NCI-H187 treated with DMSO at 0.1 percent for 48 hours (cell line): ENCODE measurements at places on chromosomes 5 and 9.

GRCh38 chr5:180470966-180471582 is 23.1 kb upstream of the CNOT6 start:
- no peak for DNase-seq

GRCh38 chr5:51944500-51945125 is 561.4 kb downstream of the ISL1 start:
- DNase-seq = no peak

DNA sequence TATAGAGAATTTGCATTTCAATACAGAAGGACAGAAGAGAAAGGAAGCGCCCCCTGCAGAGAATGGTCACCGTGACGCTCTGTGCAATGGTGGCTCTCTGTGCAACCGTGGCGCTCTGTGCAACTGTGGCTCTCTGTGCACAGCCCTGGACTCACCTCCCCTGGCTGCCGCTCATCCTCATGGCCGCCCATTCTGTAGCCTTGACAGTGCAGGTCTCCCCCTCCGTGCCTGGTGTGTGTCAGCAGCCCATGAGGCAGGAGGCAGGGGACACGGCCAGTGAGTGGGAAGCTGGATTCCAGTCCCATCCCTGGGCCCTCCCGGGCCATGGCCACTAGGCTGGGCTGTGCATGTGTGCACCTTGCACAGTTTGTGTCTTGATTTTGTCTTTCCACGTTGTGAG is 12.0 kb downstream of the EXOC3 start:
- no peak for DNase-seq

DNA sequence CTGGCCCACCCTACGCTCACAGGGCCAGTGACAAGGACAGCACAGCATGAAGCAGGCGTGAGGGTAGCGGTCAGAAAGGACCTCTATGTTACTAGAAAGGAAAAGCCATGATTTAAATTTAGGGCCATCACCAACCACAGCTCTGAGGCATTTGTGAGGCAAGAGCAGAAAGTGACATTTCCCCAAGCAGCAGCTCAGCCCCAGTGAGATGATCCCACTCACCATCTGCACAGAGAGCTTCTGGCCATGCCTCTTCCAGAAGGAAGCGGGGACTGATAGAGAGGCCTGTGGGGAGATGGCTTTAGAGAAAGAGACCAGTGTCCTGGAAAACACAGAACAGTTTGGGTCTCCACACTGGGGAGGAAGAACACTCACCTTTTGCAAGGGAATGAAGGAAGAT is 413.9 kb downstream of the SPOCK1 start:
- DNase-seq = no peak

- no peak for DNase-seq
Observed at GRCh38 chr9:33246269-33246860, 6.4 kb downstream of the SPINK4 start.

GRCh38 chr5:67182301-67182790 is 14.3 kb downstream of the CD180 start:
- DNase-seq = no peak

DNA sequence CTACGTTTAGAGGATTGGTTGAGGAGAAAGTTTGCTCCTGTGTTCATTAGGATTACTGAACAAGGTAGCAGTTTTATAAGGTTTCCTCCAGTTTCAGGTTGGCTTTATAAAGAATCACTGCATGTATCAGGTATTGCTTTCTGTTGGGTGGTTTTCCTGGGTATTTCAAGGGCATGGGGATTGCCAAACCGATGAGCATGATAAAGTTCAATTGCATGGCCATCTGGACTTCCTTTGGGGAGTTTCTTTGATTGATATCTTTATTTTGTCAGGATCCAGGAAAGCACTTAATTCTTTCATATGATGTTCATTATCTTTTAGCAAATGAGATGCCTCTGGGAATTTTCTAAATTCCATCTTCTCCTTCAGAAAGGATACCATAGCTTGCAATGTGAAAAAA is 10.3 kb upstream of the GABBR2 start:
- no peak for DNase-seq

GRCh38 chr9:4574657-4575243 is 84.5 kb downstream of the SLC1A1 start:
- no peak for DNase-seq

DNA sequence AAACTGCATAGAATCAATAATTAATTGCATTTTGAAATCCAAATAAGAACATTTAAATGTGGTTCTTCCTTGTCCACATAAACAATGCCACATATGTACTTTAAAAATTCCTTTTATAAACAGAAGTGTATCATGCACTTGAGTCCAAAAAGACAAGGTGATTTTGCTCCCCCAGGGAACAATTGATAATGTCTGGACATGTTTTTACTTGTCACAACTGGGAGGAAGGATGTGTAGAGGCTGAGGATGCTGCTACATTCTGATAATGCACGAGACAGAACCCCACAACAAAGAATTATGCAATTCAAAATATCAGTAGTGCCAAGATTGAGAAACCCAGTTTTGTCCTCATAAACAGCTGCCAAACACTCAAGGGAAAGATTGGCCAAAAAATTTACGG is 181.1 kb upstream of the ISL1 start:
- DNase-seq = no peak
